Activated CD4-positive, alpha-beta T cell treated with anti-CD3 and anti-CD28 coated beads, Interleukin-2, amount 50 U/mL, for 16 hours (primary cell): ENCODE measurements at places on chromosomes 3 and 15.

GRCh38 chr3:48112813-48113212 lies 75.4 kb downstream of the CDC25A start:
- no peak for DNase-seq

DNA sequence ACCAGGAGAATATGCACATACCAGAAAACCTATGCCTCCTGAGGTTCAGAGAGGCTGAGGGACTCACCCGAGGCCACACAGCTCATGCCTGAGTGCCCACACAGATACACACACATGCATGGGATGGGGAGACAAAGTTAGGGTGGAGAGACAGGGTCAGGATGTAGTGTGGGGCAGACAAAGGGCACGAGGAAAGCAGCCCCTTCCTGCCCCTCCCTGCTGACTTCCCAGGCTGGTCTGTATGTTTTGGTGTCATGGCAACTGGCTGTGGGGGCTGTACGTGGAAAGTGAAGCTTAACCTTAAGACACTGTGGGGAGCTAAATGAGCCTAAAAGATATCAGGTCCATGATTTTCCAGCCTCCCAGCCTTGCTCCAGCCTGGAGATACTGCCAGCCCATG lies 57.8 kb downstream of the EPHB3 start:
- no peak for DNase-seq

DNA sequence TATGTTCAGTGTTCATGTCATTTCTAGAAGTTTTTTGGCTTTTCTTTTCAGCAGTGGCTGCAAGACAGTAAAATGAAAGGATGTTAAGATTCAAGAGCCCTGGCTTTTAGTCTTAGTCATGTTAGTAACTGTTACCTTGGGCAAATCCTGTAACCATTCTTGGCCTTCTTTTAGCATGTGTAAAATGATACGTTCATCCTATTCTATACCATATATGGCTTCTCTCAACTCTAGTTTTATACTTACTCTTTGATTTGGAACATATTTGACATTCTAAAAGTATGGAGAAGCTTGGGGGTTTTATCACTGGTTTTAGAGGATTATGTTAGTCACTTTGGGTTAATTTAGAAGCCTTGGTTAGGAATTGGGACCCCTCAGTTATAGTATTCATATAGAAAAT lies 20.1 kb downstream of the GTF2E1 start:
- no peak for DNase-seq

DNA sequence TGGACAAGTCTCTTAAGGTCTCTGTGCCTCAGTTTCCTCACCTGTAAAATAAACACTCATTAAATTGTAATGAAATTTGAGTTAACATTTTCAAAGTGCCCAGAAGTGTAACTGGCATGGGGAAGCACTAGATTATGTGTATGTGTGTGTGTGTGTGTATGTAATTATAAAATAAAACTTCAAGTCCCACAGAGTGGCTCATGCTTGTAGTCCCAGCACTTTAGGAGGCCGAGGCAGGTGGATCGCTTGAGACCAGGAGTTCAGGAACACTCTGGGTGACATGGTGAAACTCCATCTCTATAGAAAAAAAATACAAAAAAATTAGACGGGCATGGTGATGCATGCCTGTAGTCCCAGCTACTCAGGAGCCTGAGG lies 403.4 kb downstream of the IL5RA start:
- DNase-seq: no peak

DNA sequence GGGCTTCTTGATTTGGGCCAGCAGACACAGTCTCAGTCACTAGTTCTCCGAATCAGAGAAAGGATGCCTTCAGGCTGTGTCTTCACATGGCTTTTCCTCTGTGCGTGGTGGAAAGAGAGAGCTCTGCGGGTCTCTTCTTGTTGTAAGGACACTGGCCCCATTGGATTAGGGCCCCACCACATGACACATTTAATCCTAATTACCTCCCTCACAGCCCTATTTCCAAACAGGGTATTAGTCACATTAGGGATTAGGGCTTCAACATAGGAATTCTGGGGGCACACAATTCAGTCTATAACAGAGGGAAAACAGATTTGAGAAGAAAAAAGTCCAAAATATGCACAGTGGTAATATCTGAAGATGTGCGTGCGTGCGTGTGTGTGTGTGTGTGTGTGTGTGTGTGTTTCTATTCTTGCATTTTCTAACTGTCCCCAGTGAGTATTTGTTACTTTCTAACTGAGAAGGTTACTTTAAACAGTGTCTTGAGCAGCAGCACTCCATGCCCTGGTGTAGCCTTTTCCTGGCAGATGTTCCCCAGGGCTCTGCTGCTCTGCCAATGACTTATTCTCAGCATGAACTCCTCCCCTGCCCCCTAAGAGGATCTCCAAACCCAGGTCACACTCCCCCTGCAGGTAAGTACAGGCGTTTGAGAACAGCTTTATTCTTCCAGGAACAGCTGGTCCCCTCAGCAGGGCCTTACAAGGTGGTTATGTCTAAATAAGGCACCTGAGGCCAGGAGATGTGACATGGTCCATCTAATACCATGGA lies 72.9 kb downstream of the RPL39L start:
- peak; percentile 56 for DNase-seq

GRCh38 chr3:29977360-29977759 lies 629.0 kb upstream of the TGFBR2 start:
- no peak for DNase-seq

DNA sequence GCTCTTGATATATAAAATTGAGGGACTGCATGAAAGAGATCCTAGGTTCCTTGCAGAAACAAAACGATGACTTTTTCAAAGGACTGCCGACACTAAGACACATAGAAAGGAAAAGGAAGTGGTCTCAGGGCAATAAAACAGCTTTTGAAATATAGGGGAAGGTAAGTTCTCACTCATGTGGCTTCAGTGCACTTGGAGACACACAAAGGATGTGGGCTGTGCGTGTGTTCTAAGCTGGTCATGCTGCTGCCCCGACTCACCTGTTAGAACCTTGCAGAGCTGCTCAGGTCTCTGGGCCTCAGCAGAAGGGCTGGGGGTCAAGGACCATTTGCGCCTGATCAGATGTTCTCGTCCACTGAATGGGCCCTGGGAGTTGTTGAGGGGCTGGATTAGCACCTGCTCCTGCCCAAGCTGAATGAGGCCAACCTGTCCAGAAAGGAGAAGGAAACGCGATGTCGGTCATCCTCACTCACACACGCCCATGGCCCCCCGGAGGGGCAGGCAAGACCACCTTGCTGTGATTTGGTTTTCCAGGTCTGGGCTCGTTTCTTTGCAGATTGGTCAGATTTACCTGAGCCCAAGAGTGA lies 11.1 kb downstream of the ADAMTS17 start:
- peak; percentile 26 for DNase-seq

DNA sequence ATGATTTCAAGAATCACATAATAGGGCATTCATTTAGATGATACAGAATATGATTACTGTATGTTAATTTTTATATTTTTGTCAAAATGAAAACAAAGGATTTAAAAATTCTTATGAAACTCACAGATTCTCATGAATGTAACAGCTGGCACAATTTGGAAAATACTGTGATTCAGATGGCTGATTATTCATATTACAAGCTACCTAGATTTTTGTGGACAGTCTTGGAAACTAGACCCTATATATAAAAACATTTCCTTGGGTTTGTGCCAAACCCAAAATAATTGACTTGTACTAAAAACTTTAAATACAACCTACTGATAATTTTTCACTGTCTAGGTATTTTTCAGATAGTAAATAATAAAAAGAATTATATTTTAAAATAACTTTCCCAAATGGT lies 26.2 kb downstream of the ZBED2 start:
- no peak for DNase-seq

DNA sequence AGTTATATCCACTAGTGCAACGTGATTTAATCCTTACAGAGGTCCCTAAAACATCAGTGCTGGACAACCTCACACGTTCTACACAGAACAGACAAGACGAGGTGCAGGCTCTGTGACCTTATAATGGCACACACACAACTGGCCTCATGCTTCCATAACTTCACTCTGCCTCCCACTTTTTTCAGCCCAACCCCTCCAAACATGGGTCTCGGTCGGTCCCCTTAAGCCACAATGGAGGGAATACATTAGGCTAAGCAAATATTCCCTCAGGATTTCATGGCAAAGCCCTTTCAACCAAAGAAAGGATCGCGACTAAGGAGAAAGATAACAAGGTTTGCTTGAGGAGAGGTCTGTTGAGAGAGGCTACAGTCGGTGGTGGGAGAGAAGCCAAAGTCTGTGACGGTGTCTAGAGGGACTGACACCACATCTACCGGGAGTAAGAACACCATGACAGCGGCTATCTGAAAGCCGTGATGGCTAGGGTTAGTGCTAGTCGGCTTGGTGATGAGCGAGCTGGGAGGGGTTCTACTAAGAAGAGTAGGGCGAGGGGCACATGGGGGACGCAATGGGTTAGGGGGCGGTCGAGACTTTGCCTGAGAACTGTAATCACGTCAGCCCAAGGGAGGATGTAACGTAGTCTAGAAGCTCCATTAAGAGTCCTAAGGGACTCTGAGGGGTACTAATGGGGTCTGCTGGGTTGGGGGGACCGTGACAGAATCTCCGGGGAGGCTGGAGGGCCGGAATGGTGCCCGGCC lies 1.0 kb downstream of the MYO9A start:
- DNase-seq: peak; percentile 4

GRCh38 chr15:76177491-76178040 lies 117.8 kb downstream of the TMEM266 start:
- DNase-seq: no peak

GRCh38 chr3:32278714-32279113 lies 40.2 kb downstream of the CMTM8 start:
- DNase-seq: no peak

GRCh38 chr3:155843569-155843968 lies 10.7 kb downstream of the SLC33A1 start:
- DNase-seq: no peak

DNA sequence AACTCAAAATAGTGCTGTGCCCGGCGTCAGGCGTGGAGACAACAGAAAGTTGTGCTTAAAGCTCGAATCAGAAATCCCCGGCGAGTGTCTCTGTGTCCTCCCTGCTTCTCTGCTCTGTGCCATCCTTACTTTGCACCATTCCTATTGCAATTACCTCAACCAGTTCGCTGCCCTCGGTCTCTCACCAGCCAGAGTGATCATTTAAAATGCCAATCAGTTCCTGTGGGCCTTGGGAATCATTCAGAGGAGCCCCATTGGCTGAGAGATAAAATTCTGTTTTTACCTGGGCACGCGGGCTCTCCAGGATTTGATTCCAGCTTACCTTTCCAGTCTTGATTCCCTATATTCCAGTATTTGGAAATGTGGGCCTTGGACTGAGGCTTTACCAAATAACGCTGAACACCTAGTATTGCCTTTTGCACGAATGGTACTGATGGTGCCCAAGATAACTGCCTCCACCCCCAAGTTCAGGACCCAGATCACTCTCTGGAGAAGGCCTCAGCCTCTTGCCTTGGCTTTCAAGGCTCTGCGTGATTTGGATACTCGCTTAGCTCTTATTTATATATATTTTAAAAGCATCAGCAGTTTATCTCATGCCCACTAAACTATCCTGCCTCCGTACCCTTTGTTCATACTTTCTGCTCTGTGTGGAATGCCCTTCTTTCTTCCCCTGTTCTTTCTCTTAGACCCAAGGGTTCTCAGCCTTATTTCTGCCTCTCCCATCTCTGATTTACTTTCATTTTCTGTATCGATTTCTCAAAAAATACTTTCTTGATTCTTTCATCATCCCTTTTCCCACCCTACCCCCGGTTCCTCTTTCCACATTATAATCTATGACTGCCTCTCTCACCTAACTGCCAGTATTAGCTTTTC lies 863 bp downstream of the PSMA4 start:
- DNase-seq: peak; percentile 18

GRCh38 chr3:52886049-52886730 lies 11.2 kb downstream of the STIMATE start:
- no peak for DNase-seq

- peak; percentile 1 for DNase-seq
Observed at GRCh38 chr3:86951322-86951721, 39.6 kb downstream of the VGLL3 start.

- DNase-seq: no peak
Observed at GRCh38 chr3:182245059-182245458, 533.3 kb downstream of the SOX2 start.

DNA sequence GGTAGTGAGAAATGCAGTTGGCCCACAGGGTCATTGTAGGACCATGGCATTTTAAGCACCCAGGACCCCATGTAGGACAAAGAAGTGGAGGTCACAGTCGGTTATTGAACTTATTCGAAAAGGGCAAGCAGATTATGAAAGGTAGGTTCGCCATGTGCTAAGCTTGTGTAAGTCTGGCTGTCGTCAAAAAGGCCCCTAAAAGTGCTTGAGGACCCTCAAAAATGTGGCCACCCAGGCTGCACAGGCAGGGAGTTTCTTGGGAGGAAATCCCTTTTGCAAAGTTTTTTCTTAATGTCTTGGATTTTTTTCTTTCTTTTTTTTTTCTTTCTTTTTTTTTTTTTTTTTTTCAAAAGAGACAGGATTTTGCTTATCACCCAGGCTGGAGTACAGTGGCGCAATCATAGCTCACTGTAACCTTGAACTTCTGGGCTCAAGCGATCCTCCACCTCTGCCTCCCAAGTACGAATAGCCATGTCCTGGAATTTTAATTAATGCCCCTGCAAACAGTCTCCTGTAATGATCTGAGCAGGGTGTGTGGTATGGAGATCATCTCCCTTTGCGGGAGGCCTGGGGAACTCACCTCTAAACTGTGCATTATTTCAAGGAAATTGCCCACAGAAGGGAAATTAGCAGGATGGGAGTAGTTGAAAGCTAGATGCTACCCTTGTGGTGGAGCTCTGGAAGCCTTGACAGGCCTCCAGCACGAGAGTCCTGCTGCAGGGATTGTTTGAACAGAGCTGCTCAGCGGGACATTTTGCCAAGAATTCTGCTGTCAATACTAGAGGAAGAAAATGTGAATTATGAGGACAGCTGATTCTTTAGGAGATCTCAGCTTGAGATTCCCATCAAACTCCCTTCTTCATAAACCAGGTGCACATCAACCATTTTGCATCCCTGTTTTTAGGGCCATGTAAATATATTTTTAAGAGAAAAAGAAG lies 28.4 kb downstream of the THSD4 start:
- DNase-seq: no peak

- DNase-seq: peak; percentile 5
Observed at GRCh38 chr3:100891033-100891432, 102.2 kb downstream of the ABI3BP start.

- DNase-seq: no peak
Observed at GRCh38 chr3:183958226-183958625, 59.5 kb downstream of the ABCC5 start.

DNA sequence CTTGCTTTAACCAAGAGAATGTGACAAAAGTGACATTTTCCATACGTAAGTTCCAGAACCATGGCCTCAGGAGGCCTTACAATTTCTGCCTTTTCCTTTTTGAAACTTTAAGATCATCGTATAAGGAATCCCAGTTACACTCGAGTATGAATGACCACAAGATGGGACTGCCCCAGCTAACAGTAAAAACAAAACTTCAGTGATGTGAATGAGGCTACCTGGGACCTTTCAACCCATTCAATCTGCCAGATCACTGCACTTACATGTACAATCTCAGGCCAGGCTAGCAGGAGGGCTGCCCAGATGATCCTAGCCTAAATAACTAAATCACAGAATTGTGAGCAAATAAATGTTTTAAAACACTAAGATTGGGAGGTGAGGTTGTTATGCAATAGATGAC lies 328.8 kb downstream of the CNTN6 start:
- DNase-seq: no peak
